Activated T-helper 1 cell treated with anti-CD3 and anti-CD28 coated beads, Interleukin-12 subunit alpha, Interleukin-12 subunit beta, Interleukin-2, Interleukin-4 antibody, amounts not matched to agents 30 ng/mL and 10 ng/mL and 1 ng/mL, durations not matched to agents 14 hours and 24 hours and 36 hours (primary cell): ENCODE measurements at places on chromosomes 12 and 14. TPM values are rescaled to one million over a fixed set of nuclear protein-coding genes. Genes with fewer than 3 reads are reported as not detected.

GRCh38 chr14:32443890-32444661 lies 115.0 kb downstream of the AKAP6 start:
- DNase-seq, result no peak
- H3K36me3 ChIP-seq, result no peaks in the 10 kb centered on the region
- no peak overlapping the region for H3K27ac ChIP-seq
- H3K4me1 ChIP-seq, result peaks cover 3% of the 10 kb centered on the region
- H3K4me3 ChIP-seq, result no peak overlapping the region

DNA sequence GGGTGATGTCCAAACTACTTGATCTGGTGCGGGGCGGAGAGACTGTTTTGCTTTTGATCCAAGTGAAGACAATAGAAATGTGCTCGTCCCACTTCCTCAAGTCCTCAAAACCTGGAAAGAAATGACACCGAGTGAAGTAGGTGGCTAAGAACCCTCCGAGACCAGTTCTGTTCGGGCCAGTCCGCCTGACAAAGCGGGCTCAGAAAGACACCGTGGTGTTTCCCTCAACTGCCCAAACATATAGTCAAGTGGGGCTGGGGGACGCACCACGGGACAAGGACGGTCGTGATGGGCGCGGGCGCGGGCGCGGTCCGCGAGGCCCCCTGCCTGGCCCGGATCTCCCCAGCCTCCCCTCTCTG lies 1.6 kb downstream of the PHLDA1 start:
- peaks cover 60% of the 10 kb centered on the region for H3K36me3 ChIP-seq
- H3K4me1 ChIP-seq, result peaks cover 44% of the 10 kb centered on the region
- peak overlapping the region; percentile 99 for H3K27ac ChIP-seq

DNA sequence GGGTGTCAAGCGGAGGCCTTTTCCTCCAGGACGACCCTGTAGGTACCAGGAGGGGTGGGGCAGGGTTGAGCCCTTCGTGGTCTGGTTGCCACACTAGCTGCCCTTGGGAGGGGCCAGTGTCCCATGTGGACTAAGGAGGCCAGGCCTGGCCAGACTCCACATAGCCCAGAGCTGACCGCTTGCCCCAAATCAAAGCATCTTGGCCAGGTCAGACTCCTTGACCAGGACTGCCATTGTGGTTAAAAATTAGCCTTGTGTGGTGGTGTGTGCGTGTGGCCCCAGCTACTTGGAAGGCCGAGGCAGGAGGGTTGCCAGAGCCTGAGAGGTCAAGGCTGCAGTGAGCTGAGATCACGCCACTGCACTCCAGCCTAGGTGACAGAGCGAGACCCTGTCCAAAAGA lies 24.8 kb downstream of the ALDH2 start:
- DNase-seq, result no peak
- H3K27me3 ChIP-seq, result no peaks in the 10 kb centered on the region
- H3K36me3 ChIP-seq, result no peaks in the 10 kb centered on the region

DNA sequence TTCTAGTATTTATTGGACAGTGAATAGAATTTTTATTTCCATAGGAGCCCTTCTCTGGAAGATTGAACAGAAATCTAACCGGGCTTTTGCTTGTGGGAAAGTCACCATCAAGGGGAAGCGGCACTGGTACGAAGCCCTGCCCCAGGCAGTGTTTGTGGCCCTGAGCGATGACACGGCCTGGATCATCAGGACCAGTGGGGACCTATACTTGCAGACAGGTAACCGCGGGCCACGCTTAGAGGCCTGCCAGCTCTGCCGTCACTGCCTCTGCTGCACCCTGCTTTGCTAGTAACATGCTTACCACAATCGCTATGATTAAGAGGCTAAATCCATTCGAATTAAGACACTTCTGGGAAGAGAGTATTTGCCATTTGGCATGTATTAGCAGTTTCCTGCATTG lies 69.2 kb downstream of the ANKRD9 start:
- no peaks in the 10 kb centered on the region for H3K27me3 ChIP-seq
- no peak for DNase-seq
- H3K36me3 ChIP-seq, result peaks cover 7% of the 10 kb centered on the region

The RFX4 gene
- total RNA-seq, result not detected in 2 replicates

- peaks cover 12% of the 10 kb centered on the region for H3K4me1 ChIP-seq
- no peak overlapping the region for H3K27ac ChIP-seq
- no peaks in the 10 kb centered on the region for H3K36me3 ChIP-seq
- DNase-seq, result no peak
These were observed 98.2 kb downstream of the SSPN start for GRCh38 chr12:26293612-26294011.

GRCh38 chr12:108004319-108004718 lies 124.8 kb upstream of the WSCD2 start:
- no peak overlapping the region for H3K27ac ChIP-seq
- no peak for DNase-seq
- H3K4me1 ChIP-seq, result no peaks in the 10 kb centered on the region
- H3K4me3 ChIP-seq, result no peak overlapping the region

The MMP17 gene
- total RNA-seq, result 0.39 and 0.81 TPM in 2 replicates

DNA sequence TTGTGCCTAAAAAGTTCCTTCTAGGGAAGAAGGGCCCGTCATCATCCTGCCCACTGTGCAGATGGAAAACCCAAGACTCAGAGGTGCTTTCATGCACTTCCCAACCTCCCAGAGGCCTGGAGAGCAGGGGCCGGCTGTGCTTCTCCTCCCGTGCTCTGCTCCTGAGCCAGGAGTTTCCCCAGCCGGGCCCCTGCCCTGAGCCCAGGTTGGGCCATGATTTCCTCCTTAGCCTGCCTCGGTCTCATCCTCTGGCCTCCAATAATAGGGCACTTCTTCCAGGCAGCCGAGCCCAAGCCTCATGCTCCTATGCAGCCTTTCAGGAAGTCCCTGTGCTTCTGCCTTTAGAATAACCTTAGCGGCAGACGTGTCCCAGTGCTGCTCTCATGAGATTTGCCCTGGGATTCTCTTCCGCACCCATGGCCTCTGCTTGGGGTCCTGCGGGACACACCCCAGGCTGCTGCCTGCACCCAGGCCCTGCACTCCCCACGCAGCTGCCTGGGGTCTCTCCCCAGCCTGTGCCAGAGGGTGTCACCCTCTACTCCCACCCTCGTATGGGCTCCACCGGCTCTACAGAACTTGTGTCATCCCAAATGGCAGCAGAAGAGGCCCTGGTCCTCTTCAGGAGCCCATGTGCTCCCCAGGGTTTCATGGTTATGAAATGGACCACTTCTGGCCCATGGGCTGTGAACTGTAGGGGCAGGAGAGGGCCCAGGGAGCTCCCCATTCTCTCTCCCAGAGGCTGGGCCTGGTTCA lies 359.3 kb downstream of the ADGRD1 start:
- H3K36me3 ChIP-seq, result no peaks in the 10 kb centered on the region
- DNase-seq, result no peak
- no peaks in the 10 kb centered on the region for H3K4me1 ChIP-seq

DNA sequence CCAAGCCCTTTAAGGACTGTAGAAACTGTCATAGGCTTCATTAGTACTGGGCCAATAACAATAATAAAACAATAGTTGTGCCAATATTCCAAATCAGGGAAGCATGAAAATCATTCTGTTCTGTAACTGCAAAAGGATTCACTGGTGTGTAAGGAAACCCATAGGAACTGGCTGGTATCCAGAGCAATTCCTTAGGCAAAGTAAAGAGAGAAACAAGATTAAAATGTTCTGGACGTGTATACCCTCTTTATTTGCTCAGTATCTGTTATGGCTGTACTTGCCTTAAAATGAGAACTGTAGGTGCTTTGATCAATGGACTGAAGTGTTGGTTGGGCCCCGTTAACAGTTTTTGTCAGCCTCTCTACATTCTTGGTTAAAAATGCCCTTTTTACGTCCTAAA lies 72.4 kb upstream of the STAC3 start:
- no peaks in the 10 kb centered on the region for H3K27me3 ChIP-seq
- no peak overlapping the region for H3K4me3 ChIP-seq
- H3K27ac ChIP-seq, result no peak overlapping the region
- H3K4me1 ChIP-seq, result peaks cover 5% of the 10 kb centered on the region

DNA sequence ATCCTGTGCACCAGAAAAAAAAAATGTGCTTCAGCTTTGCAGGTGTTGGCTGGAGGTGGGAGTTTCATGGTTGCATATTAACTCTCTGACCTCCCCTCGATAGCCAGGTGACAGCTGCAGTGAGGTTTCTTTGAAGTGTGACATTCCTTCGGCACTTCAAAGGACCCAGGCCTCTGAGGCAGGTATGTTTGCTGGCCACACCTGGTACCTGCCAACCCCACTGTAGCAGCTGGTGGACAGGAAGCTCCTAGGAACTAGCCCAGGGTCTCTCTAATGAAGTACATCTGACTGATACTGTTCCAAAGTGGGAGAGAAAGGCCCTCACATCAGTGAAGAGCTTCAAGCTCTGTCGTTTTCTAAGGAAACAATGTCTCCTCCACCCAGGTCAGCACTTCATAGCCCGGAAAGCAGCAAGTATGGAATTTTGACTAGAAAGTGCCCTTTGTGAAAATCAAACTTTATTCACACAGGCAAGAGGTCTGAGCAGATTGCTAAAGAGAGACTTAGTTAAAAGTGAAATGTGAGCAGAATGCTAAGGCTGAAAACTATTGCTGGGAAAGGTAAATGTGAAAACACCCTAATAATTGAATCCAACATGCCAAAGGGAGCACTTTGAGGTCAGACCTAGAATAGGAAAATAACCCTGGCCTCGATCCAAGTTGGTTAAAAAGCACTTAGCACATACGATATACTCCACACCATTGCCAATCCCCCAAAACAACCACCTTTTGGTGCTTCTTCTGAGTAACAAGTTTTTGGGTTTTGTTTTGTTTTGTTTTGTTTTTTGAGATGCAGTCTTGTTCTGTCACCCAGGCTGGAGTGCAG lies 71.3 kb downstream of the PHLDA1 start:
- no peak overlapping the region for H3K27ac ChIP-seq
- H3K27me3 ChIP-seq, result peaks cover 4% of the 10 kb centered on the region
- H3K4me1 ChIP-seq, result peaks cover 55% of the 10 kb centered on the region
- peaks cover 6% of the 10 kb centered on the region for H3K36me3 ChIP-seq
- DNase-seq, result no peak
- H3K4me3 ChIP-seq, result no peak overlapping the region

- H3K27me3 ChIP-seq, result peaks cover 4% of the 10 kb centered on the region
- no peak overlapping the region for H3K27ac ChIP-seq
- peaks cover 41% of the 10 kb centered on the region for H3K4me1 ChIP-seq
- no peak overlapping the region for H3K4me3 ChIP-seq
These were observed 189.4 kb downstream of the DPF3 start for GRCh38 chr14:72704502-72704901.
